ENCODE measurements at places on chromosomes 16 and 17.

DNA sequence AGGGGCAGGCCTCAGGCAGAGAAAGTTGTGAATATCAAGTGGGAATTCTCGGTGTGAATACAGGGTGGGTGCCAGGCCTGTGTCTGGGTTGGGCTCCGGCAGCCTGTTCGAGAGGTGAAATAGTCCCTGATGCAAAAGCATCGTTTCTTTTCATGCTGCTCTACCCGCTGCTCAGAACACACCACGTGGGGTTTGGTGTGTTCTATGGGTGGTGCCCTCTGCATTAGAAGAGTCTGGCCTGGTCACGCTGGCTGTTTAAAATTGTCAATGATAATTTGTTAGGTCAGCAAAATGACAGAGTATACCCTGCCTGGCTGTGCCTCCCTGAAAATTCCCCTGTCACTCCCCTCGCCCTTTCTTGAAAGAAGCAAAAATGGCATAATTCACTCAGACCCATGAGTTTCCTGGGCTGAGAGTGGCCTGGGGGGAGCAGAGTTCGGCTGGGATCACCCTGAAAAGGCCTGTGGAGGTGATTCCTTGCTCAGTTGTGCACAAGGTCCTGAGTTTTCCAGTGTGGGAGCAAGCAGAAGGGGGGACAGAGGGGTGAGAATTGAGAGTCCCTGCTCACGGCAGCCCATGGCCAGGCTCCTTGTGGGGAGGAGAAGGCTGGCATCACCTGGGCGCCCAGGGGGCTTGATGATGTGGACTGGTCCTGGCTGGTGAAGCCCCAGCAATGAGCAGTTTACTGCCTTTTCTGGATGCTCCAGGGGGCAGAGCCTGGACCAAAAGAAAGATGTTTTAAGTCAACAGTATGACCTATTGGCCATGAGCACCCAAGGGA lies 3.2 kb downstream of the CACNG5 start:
- DNase-seq: no peak

GRCh38 chr16:50802000-50802399 lies 60.1 kb downstream of the CYLD start:
- DNase-seq: no peak

DNA sequence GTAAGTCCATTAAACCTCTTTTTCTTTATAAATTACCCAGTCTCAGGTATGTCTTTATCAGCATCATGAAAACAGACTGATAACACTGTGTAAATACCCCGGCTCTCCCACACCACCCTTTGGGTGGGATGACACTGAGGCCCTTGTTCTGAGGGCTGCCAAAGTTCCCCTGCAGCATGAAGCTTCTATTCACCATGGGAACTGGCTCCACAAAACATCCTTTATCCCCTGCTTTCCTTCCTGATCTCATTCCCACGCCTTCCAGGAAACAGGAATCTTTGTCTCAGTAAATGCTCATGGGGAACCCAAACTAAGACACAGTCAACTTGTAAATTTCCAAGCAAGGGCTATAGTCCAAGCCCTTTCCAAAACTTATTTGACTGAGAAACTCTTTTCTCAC lies 88.4 kb downstream of the ABCC12 start:
- no peak for DNase-seq

GRCh38 chr16:49282690-49283375 lies 1.2 kb upstream of the CBLN1 start:
- no peak for DNase-seq

Measured in activated gamma-delta T cell treated with anti-CD3 and anti-CD28 coated beads, Interleukin-2, amount 50 U/mL, for 16 hours (primary cell).